ENCODE measurements at places on chromosomes 11 and 22.

DNA sequence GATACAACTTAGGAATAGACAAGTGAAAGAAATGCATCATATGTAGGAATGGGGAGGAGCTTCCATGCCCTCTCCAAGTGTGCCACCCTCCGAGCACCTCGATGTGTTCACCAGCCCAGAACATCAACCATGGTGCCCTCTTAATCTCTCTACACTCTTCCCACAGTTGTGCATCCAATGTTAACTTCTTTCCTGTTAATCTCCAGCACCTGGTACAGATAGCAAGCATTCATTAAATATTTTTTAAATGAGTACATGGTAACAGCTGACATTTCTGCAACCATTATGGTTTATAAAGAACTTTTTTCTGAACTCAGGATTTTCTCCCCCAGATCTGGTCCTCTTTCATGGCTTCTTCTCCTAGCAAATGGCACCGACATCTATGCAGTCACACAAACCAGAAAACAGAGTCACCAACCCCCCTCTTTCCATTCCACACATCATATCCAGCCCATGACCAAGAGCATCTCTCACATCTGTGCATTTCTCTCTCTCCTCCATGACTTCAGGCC is 118.1 kb upstream of the CLPB start:
- DNase-seq: no peak

DNA sequence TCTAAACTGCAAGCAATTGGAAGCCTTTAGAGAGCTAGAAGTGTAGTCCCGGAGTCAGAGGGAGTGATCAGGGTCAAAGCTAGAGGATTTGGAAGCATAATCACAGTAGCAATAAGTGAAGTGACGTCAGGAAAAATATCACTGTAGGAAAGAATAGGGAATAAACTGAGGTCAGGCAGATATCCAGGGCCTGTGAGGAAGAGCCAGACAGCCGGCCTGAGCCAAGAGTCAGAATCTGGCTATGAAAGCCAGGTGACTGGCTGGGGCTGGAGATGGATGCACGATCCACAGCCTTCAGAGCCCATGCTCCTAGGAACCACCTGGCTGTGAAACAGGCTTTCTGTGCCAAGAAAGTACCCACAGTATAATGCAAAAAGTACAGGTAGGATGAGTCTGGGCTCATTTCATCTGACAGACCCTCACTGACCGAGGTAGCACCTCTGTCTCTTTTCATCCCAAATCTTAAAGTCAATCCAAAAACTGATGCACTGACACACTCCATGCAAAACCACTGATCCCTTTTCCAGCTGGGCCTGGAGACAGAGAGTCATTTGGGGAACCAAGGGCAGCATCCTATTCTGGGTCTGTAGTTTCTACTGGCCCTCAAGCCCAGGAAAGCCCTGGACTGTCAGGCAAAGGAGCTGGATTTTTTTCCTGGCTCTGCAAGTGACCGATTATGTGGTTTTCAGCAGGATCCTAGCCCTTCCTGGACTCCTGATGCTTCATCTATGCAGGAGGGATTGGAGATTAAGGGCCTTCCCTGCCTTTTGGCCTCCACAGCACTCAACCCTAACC is 21.3 kb downstream of the TRIM66 start:
- no peak for DNase-seq

DNA sequence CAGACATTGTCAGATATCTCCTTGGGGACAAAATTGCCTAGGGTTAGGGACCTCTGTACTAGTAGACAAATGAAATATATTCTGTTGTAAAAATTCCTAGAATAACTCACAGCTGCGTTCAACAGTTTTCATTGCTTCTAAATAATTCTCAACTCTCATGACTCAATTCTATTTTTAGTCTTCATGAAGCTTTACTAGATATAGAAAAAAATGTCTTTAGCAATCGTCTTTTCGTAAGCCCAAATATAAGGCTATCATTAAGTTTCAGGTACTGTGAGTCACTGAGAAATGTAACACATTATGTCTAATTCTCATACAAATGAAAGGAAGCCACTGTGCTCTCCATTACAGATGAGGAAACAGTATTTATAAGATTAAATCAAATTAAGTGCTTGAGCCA is 6.4 kb downstream of the MMP12 start:
- DNase-seq: no peak

GRCh38 chr11:36048496-36049247 is 104.8 kb downstream of the LDLRAD3 start:
- no peak for DNase-seq

GRCh38 chr11:32071811-32072210 is 19.1 kb upstream of the RCN1 start:
- no peak for DNase-seq

- DNase-seq: no peak
These were observed 361.6 kb downstream of the GUCY1A2 start for GRCh38 chr11:106656646-106657045.

DNA sequence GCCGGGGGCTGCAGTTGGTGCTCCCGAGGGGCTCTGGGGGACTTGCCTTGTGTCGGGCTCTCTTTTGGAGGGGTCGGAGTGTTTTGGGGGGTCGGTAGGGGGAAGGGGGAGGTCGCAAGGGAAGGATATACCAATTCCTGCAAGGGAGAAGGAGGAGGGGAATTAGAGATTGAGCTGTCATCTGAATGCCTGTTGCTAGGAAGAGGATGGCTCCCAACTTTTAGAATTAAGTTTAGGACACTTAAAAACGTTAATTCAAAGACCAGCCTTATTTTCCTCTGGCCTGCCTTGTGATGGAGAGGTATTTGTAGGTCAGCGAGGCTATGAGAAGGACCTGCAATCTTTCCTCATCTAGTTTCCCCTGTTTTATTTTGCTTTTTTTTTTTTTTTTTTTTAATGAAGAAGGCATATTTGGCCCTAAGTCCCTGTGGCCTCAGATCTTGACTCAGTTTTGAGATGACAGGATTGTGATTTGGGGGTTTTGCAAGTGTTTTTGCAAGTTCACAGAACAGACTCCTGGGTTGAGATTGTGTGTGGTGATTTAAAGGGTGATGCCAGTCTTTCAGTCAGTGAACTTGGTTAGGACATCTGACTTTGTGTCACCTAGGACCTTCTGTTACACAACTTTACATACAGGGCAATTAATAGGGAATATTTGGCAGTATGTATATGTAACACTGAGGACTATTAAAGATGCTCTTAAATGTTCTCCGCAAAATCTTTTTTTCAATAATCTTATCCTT is 672 bp downstream of the TMEM135 start:
- no peak for DNase-seq

DNA sequence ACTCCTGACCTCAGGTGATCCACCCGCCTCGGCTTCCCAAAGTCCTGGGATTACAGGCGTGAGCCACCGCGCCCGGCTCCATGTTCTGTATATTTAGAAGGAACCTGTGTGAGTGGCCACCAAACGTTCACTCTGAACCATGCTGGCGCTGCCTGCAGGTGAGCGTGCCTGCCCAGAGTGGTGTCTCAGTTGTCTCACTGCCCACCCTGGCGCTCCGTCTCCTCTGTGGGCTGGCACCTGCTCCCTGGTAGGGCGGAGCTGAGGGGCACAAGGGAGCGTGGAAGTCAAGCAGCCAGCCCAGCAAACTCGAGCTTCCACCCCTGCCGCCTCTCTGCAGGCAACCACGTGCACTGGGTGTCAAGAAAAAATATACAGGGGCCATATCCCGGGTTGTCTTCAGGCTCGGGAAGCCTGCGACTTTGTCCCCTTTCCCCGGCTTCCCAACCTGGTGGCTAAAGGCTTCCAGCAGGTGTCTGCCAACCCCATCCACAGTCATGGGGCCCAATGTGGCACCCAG is 16.7 kb downstream of the TXN2 start:
- no peak for DNase-seq

DNA sequence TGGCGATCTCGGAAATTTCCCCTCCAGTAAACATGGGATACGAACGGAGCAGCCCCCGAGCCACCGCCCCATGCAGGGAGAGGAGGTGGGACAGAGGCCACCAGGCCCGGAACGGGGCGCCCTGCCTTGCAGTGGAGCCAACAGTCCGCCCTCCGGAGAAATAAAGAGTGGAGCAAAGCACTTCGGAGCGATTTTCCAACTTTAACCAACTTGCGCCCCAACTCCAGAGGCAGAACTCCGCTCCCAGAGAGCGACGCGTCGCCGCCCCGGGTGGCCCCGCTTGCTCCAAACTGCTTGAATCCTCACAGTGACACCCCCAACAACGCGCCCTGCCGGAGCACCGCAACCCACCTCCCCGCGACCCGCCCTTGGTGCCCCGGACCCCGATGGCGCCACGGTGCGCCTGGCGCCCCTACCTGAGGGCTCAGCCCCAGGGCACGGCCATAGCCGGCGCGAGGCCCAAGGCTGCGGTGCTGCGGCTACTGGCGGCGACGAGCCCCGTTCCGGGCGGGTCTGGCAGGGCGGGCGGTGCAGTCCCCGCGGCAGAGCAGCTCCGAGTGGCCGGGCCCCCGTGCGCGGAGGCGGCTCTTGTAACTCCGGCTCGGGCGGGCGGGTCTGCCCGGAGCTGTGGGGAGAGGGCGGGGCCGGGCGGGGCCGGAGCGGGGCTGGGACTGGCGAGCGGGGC is at the start of gene AHNAK:
Gene AHNAK (minus strand): TSS at position 563 of the 685 bp plus-strand sequence. CDS start 10,708 bp downstream, outside the sequence.
- no peak for DNase-seq

DNA sequence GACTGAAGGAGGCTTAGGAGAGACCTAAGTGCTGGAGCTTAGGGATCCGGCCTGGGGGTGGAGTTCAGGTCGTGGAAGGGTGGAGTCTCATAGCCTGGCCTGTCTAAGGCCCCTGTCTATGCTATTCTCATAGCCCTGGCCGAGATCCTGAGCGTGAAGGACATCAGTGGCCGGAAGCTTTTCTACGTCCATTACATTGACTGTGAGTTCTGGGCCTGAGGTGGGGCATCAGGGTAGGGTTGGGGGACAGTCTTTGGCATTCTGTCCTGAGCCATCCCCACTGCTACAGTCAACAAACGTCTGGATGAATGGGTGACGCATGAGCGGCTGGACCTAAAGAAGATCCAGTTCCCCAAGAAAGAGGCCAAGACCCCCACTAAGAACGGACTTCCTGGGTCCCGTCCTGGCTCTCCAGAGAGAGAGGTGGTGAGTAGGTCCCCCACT is 603 bp downstream of the KAT5 start:
- no peak for DNase-seq

- DNase-seq: no peak
These were observed 44.4 kb upstream of the FAT3 start for GRCh38 chr11:92180226-92180625.

DNA sequence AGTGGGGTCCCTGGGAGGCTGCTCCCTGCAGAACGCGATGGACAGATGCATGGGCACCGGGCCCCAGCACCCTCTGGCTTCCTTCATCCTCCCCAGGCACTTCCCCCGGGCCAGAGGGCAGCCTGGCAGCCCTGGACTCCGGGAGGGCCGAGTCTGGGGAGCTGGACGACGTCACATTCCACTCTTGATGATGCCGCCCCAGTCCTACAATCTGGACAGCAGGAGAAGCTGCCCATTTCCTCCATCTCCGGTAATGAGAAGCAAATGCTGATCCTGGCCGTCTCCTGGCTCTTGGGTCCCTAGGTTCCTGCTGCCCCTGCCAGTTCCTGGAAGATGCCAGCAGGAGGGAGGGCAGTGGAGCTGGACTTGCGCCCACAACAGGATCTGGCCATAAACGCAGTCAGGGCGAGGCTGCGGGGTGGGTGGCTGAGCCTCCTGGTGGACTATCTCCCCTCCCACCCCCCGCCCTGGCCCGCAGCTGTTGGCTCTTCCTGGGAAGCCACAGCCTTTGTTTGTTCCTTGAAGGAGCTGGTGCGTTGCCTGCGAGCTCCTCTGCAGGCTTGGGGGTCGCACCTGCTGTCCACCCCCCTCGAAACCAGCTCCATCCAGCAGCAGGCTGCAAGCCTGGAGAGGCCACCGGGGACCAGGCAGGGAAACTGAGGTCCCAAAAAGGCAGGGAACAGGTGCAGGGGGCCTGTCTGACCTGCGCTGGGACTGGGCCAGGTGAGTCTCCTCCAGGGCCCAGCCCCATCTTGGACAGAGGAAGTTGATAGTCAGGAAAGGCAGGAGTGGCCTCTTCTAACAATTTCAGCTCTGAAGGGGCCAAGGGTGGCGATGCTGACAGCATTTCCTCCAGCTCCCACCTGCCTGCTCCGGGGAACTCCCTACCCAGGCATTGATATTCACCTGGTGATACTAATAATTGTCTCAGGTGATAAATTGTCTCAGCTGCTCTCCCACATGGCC is 17.9 kb upstream of the MUC6 start:
- DNase-seq: no peak

- DNase-seq: no peak
These were observed 141.0 kb downstream of the SOX6 start for GRCh38 chr11:16215352-16215751.

- no peak for DNase-seq
These were observed 2.1 kb downstream of the IL17RA start for GRCh38 chr22:17086788-17087497.

DNA sequence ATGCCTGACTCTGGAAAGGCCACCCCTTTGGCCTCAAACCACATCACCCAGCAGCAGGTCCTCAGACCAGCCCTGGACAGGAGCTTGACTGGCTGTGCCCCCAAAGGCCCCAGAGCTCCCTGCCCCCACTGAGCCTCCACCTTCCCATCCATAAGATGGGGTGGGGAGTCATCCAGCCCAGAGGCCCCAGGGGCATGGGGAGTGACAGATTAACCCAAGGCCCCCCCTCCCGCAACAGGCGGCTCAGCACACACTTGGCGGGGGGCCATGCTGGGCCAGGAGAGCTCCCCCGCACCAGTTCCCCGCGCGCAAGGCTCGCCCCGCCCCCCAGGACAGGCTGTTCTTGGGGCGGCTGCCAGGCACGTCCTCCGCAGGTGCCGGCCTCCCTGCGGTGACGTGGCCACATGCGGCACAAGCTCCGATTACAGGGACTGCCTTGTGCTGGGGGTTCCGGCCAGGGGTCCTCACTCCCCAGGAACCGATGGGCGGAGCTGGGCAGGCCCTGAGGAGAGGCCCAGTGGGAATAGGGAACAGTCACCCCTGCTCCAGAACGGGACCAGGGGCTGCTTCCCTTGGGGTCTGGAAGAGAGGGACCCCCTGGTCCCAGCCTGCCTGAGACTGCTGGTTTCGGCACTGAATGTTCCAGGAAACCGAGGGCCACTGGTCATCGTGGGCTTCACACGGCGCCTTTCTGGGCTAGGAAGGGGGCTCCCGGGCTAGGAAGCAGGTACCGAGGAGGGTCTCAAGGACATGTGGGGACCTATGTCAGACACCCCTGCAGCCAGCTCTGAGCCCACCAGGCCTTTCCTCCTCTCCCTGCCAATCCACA is 5.1 kb upstream of the CDKN1C start:
- no peak for DNase-seq

- no peak for DNase-seq
These were observed 166.8 kb upstream of the NCAM1 start for GRCh38 chr11:112794331-112794846.

DNA sequence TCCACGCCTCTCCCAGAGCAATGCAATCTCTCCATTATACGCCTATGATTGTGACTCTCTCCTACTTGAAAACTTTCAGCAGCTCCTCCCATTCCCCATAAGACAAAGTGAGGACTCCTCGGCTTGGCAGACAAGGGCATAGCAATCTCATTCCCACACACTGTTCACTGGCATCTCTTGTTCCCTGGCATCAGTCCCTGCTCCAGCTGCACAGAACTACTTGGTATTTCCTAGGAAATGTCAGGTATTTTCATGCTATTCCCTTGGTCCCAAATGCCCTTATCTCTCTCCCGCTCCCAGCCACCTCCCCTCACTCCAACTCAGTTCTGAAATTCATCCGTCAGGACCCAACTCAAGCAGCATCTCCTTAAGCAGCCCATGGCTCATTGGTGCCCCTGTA is 28.4 kb downstream of the TMPRSS5 start:
- DNase-seq: no peak

Data from stimulated activated CD8-positive, alpha-beta memory T cell treated with anti-CD3 and anti-CD28 coated beads, Interleukin-4, amount 100 ng/mL, for 1 hour (primary cell).